ENCODE measurements at places on chromosomes 12 and 14.
A peak's percentile ranks its signal among the peaks of the same experiment; 100 is the strongest.

GRCh38 chr14:32383364-32384009 is 54.4 kb downstream of the AKAP6 start:
- no peak for DNase-seq

DNA sequence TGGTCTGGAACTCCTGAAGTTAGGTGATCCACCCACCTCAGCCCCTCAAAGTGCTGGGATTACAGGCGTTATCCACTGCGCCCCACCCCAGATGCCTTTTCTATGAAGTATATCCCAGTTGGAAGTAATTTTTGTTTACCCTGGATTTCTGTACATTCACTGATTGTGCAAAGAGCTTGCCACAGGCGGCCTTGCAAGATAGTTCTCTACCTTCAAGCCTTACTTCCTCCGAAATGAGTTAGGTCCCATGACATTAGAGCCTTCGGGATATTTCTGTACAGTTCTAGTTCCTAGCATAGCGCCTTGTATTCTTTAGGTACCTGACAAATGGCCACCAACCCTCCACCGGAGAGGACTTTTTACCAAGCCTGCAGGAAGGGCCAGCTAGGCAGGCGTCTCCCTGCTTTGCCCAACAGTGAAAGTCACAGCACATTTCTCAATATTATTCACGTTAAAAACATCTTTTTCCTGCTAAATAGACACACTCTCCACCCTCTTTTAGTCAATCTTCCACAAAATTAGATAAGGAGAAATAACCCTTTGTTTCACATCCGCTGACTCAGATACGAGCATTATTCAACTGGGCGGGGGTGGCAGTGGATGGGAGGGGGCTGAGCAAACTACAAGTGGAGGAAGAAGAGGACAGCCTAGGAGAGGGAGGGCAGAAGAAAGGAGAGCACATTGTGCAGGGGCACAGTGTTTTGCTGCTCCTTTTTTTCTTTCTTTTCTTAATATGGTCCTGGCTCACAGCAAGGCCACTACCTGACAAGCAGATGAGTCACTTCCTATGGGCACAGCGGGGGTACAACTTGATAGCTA is 40.0 kb upstream of the CAPRIN2 start:
- no peak for DNase-seq

GRCh38 chr14:49447540-49448107 is 138.6 kb downstream of the RPS29 start:
- no peak for DNase-seq

GRCh38 chr14:84003346-84003745 is 1526.6 kb upstream of the FLRT2 start:
- no peak for DNase-seq

DNA sequence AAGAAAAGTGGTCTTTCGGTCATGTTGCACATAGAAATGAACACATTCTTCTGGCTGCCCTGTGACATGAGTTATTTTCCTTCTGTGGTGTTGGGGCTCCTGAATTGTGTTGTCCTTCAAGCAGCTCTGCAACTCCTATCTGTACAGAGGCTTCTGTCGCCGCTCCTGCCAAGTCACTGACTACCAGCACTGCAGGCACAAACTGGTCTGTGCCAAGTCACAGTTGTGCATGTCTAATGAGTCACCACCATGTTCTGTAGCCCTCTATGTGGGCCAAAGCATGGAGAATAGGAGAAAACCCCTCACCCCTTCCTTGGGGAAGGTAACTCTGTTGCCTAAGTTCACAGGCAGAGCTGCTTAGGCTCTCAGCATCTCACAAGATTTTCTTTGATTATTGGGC is 283.3 kb downstream of the RPL10L start:
- DNase-seq: peak; percentile 16

GRCh38 chr14:30445852-30446251 is 113.1 kb upstream of the G2E3 start:
- no peak for DNase-seq

DNA sequence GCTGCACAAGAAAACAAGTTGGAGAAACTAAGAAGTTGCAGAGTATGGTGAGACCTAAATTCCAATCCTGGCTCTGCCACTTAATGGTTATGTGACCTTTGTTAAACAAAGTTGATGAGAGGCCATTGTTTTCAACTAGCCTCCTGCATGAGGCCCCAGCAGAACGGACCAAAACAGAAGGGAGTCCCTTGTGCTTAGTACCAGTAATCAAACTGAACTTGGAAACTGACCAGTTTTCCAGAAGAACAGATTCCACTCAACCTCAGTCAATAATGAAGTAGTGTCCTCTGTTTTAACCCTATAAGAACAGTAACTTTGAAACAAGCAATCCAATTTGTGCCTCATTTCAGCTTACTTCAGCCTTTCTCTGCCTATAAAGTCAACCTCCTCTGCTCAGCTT is 69.9 kb downstream of the C12orf56 start:
- no peak for DNase-seq

DNA sequence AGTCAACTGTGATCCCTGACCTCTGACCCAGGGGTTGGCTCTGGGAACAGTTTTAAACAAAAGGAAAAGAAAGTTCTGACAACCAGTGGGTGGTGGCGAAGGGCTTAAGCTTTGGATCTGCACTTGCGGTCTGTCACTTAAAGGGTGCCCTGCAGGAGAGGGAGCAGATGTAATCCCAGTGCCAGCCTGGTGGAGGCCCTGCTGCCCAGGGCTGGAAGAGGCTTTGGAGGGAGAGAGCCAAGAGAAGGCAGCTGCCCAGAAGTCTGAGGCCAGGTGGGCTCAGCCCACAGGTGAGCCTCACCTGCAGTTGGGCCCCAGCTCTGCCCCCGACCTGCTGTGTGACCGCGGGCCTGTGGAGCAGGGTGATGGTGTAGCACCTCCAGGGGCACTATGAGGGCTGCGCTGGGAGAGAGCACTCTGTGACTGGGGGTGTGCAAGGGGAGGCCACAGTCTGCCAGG is 19.1 kb downstream of the SH2B3 start:
- no peak for DNase-seq

DNA sequence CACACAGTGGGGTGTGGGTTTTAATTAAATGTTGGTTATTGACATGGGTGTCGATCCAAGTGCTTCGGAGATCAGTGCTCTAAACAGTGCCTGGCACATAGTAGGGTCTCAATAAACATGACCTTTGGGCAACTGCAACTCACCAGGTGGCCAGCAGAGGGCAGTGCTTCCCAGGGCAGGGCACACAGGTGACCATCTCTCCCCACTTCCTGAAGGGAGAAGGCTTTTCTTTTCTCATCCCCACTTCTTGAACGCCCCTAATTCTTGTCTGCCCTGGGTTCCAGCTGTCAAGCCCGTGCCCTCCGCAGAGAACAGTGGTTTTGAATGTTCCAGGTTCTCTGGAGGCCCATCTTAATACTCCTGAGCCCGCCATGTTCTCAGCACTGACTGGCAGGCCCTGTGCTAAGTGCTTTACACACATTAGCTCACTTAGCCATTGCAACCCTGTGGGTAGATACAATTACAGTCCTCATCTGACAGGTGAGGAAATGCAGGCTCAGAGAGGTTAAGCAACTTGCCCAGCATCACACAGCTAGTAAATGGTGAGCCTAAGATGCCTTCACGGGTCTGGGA is 16.3 kb downstream of the RAPGEF3 start:
- peak; percentile 65 for DNase-seq

GRCh38 chr14:104244221-104245011 is 106.0 kb downstream of the KIF26A start:
- DNase-seq: no peak

GRCh38 chr12:7026854-7027253 is 8.6 kb upstream of the LPCAT3 start:
- DNase-seq: no peak

DNA sequence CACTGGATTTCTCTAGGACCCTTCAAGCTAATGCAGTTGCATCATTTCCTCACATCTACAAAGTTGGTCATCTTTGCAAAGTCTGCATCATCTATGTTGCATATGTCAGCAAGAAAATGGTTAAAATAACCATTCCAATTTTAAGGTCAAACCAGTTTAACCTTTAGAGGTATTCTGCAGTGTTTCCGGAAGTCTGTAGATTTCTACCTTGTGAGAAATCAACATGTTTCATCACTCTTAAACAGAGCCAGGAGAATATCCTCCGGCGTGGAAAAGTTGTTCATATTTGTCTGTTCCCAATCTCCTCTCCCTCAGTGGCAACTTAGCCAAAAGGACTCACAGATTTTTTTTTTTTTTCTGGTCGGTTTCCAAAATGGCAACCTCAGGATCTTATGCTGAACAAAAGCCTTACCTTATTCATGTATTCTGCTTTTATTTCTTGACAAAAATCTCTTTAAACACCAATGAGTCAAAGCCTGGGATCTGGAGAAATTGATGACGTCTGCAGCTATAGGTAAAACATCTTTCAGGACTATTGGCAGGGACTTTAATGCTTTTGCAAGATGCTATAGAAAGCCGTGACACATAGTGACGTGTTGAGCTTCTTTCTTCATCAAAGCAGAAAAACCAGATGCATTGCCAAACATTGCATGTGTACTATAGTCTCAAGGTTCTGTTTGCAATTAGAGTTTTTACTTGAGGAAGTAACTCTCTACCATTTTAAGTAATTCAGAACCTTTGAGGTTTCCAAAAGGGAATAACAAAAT is 16.0 kb upstream of the CDK17 start:
- DNase-seq: no peak

DNA sequence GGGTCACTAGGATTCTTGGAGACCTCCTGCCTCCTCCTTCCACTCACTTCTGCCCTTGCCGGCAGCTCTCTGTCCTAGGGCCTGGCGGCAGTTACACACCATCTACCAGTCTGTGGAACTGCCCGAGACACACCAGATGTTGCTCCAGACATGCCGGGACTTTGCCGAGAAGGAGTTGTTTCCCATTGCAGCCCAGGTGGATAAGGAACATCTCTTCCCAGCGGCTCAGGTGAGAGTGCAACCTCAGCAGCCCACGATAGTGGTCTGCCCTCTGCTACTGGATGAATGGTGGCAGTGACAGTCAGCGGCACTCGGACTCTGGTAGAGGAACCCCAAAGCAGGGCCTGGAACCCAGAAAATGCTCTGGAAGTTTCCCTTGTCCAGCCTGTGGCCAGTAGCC is 1.3 kb downstream of the ACADS start:
- no peak for DNase-seq

DNA sequence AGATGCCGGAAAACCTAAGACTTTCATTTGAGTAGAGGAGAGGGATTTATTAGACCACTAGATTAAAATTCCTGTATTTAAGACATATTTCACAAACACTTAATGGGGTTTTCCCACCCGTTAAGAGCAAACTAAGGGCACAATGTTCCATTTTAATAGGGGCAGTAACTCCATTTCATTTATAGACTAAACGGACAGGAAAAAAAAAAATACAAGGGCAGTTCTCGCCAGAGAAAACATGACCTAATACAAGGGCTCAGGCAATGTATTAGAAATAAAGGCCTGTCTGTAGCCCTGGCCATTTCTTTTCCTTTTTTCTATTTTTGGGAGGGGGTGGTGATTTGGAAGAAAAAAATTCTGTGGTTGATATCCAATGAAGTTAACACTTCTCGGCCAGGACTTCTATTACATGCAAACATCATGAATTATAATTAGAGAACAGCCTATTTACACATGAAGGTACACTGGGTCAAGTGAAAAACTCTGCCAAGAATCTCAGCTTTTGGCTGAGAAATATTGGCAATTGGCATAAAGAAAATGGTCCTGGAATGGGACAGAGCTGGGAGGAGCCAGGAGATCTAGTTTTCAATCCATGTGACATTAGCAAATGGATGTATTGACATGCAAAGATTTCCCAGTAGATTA is 641.1 kb upstream of the TBX3 start:
- no peak for DNase-seq

- no peak for DNase-seq
These were observed 259.4 kb downstream of the PRKD1 start for GRCh38 chr14:29668201-29668600.

- no peak for DNase-seq
These were observed 1.5 kb upstream of the HCAR1 start for GRCh38 chr12:122732170-122732569.

DNA sequence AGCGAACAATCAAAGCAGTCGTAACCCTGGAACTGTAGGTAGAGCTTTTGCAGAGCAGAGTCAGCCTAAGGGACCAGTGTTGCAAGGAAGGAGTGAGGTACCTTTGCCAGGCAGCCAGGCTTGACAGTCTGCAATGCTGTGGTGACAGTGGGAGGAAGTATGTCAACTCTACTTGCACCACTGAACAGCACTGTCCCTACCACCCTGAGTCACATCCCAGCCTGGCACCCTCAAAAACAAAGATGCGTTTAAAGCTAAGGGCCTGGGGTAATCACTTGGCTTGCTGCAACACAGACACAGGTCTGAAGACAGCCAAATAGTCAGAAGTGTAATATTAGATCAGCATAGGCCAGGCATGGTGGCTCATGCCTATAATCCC is 141.9 kb downstream of the DPF3 start:
- no peak for DNase-seq

- DNase-seq: no peak
These were observed 302.8 kb downstream of the CACNA1C start for GRCh38 chr12:2355604-2356003.

DNA sequence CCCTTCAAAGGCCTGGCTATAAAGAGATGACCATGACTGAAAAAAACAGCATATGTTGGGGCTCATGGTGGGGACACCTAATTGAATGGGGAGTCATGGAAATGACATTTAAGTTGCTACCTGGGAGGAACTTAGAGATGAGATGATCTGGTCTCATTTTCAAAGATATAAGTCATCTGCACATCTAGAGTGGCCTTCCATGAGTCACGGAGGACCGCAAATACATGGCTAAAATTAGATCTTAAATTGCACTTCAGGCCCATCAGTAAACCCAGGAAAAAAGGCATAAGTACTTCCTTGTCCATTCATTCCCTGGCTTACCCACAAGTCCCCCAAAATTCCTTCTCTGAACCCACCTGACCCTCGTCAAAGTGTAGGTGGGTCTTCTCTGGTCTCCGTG is 53.4 kb downstream of the SPTB start:
- DNase-seq: no peak

- no peak for DNase-seq
These were observed 154.9 kb upstream of the CCND2 start for GRCh38 chr12:4118601-4119156.

DNA sequence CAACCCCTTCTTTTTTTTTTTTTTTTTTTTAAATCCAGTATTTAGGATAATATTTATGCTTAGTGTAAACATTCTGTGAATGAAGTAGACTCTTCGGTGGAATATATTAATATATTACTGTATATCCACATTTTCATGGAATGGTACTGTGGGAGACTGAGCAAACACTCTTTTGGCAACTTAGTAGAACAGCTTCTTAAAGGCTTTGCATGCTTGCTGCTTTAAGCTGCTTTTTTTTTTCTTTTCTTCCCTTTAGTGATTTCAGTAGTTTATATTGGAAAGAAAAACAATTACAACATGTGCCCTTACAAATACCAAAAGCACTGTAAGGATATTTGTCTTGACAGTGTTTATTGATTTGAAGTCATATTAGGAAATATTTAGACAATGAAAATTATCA is 78.9 kb downstream of the AEBP2 start:
- no peak for DNase-seq

- no peak for DNase-seq
These were observed 66.3 kb upstream of the EEA1 start for GRCh38 chr12:92995258-92995903.

- no peak for DNase-seq
These were observed 105.3 kb upstream of the FOXG1 start for GRCh38 chr14:28661171-28661772.

Measured in WERI-Rb-1 (cell line).